ENCODE measurements at places on chromosomes 2 and 18. TPM values are rescaled to one million over a fixed set of nuclear protein-coding genes. Genes with fewer than 3 reads are reported as not detected.
A peak's percentile ranks its signal among the peaks of the same experiment; 100 is the strongest.

- no peak overlapping the region for H3K4me3 ChIP-seq
- peaks cover 50% of the 10 kb centered on the region for H3K36me3 ChIP-seq
- H3K27ac ChIP-seq: no peak overlapping the region
These were observed 5.8 kb upstream of the RDH14 start for GRCh38 chr2:18566145-18566769.

DNA sequence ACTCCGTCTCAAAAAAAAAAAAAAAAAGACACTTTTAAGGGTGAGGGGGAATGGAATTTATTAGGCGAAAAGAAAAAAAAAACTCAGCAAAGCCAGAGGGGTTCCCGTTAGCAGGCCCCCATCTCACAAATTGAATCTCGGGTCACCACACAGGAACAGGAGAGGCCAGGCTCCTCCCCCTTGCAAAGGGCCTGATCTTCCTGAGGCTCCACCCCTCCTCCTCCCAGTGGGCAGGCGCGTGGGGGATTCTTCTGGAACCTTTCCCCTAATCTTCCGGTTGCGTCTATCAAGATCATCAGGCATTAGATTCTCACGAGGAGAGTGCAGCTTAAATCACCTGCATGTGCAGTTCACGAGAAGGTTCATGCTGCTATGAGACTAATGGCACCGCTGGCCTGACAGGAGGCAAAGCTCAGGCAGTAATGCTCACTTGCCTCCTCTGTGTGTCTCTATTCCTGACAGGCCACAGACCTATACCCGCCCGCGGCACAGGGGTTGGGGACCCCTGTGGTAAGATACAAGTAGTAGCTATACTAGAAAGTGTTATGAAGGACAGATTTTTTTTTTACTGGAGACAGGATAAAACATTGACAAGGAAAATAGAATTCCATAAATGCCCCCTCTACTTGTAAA is 45.8 kb downstream of the TAF4B start:
- no peaks in the 10 kb centered on the region for H3K36me3 ChIP-seq
- no peaks in the 10 kb centered on the region for H3K4me1 ChIP-seq
- no peaks in the 10 kb centered on the region for H3K27me3 ChIP-seq
- no peak for DNase-seq

The ONECUT2 gene
- total RNA-seq: 0.12 TPM

The PSMD14 gene
- total RNA-seq: 82.5 TPM

DNA sequence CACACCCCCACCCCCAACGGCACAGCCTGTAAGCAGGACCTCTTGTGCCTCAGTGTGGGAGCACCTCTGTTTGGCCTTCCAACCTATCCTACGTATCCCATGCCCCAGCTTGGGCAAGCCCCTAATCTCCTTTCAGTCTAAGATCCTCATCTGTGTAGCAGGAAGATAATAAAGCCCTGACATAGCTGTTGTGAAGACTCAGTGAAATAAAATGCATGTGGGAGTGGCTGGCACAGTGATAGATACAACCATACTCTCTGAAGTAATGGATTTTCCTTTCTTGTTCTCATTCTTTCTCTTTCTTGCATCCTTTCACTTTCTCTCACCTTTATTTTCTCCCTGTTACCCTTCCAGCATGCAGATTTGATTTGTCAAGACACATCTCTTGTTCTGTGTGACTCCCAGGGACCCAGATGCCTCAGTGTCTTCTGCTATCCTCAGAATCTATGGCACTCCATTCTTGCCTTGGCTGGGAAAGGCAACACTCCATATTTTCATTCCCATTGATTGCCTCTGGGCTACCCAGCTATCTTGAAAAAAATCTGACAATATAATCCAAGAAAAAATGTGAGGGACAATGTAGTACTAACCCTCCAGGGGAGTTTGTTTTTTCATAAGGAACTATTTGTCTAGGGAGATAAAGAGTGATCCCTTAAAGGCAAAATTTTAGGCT is 207.2 kb upstream of the SETBP1 start:
- H3K36me3 ChIP-seq: no peaks in the 10 kb centered on the region
- no peaks in the 10 kb centered on the region for H3K27me3 ChIP-seq
- no peak overlapping the region for H3K27ac ChIP-seq
- DNase-seq: no peak

- H3K27me3 ChIP-seq: no peaks in the 10 kb centered on the region
These were observed 149.3 kb downstream of the CSRNP3 start for GRCh38 chr2:165618806-165619205.

GRCh38 chr2:103401621-103402020 is 639.8 kb downstream of the TMEM182 start:
- DNase-seq: no peak
- no peaks in the 10 kb centered on the region for H3K4me1 ChIP-seq
- no peaks in the 10 kb centered on the region for H3K36me3 ChIP-seq
- H3K27ac ChIP-seq: no peak overlapping the region
- no peaks in the 10 kb centered on the region for H3K27me3 ChIP-seq
- H3K4me3 ChIP-seq: no peak overlapping the region

DNA sequence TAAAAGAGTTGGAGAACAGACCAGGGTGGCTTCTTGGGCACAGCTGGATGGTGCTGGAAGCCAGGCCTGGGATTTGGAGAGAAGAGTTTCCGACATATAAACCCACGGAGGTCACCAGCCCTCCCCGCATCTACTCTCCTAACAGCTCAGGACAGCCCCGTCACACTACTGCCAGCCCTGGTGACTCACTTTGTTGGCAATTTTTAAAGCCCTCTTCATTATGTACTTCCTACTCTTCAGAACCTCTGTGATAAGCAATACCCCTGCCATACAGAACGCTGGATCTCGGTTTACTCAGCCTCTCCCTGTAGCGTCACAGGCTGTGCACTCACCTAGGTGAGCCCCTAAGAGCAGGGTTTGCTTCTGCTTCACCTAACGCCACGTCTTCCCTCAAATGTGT is 48.1 kb downstream of the ID2 start:
- peaks cover 2% of the 10 kb centered on the region for H3K27me3 ChIP-seq
- no peaks in the 10 kb centered on the region for H3K4me1 ChIP-seq
- no peak overlapping the region for H3K27ac ChIP-seq
- no peak for DNase-seq

DNA sequence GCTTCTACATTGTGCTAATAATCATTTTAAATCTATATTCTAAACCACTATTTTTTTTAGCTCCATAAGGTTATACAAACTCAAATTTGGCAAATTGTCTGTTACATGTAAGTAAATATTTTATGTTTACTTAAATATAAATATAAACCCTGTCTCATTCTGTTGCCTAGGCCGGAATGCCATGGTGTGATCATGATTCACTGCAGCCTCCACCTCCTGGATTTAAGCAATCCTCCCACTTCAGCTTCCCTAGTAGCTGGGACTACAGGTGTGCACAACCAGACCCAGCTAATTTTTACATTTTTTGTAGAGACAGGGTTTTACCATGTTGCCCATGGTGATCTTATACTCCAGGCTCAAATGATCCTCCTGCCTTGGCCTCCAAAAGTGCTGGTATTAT is 124.7 kb downstream of the MEIS1 start:
- no peak for DNase-seq
- H3K4me1 ChIP-seq: peaks cover 65% of the 10 kb centered on the region
- no peak overlapping the region for H3K4me3 ChIP-seq

The DNMT3A gene
- 4.3 TPM for total RNA-seq

DNA sequence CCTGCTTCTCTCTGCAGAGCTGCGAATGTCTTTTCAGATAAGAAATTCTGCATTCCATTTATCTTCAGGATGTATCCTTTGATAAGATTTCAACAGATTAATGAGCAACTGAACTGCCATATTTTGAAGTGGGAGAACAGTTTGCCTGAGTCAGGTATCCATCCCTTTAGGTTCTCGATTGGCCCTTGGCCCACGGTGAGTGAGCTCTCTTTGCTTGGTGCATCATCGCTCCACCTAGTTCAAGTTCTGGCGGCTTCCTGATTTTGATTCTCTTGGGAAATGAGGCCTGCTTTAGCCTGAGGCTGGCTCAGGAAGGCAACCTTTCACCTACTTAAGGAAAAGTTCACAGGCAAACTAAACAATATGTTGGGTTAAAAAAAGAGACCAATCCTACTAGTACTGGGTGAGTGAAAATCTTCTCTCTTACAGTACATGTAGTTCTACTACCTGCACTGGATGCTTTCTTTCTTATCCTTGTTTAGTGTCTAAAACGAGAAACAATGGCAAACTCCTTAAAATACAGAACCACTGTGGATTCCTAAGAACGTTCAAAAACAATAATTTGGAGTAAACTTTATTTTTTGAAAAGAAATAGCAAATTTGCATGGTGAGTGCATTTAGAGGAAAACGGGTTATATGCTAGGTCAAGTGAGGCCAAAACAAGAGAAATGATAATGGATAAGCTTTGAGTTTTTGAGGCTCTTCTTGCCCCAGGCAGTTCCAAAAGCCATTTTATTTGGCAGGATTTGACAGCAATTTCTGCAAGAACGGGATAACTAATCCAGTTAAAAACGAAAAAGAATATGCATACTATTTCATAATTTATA is 837 bp upstream of the ACSL3 start:
- no peaks in the 10 kb centered on the region for H3K27me3 ChIP-seq
- peaks cover 10% of the 10 kb centered on the region for H3K4me1 ChIP-seq
- no peaks in the 10 kb centered on the region for H3K36me3 ChIP-seq
- peak overlapping the region; percentile 75 for H3K4me3 ChIP-seq

All from HFFc6 (cell line).